ENCODE measurements at places on chromosomes 12 and 14.
A peak's percentile ranks its signal among the peaks of the same experiment; 100 is the strongest.

GRCh38 chr14:54922598-54922997 lies 20.0 kb upstream of the GCH1 start:
- H3K4me1 ChIP-seq: no peaks in the 10 kb centered on the region
- DNase-seq: no peak
- no peak overlapping the region for H3K27ac ChIP-seq
- H3K4me3 ChIP-seq: no peak overlapping the region
- no peaks in the 10 kb centered on the region for H3K36me3 ChIP-seq

DNA sequence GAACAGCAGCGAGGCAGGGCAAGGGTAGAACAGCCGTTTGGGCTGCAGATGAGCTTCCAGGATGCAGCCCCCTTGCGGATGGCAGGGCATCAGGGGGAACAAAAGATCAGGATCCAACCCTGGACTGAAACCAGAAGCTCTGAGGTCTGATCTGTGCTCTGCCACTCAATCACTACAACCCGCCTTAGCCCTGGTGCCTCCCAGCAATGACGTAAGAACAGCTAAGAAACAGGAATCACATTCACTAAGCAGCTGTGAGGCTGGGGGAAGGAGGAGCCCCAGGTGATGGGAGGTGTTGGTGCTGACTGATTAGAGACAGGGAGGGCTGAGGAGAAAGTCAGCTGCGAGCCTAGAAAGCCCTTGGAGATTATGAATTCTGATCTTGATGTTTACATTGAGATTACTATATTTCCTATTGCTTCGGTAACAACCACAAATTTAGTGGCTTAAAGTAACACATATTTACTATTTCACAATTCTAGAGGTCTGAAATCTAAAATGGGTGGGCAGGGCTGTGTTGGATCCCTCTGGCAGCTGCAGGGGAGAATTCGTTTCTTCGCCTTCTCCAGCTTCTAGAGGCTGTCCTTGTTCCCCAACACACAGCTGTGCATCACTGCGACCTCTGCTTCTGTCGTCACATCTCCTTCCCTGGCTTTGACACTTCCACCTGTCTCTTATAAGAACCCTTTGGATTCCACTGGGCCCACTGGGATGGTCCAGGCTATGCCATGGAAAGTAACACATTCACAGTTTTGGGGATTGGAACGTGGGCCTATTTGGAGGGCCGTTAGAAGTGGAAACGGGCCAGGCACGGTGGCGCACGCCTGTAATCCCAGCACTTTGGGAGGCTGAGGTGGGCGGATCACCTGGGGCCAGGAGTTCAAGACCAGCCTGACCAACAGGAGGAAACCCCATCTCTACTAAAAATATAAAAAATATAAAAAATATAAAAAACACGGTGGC lies 6.1 kb upstream of the CD9 start:
- no peak for DNase-seq
- H3K27ac ChIP-seq: no peak overlapping the region
- peaks cover 20% of the 10 kb centered on the region for H3K27me3 ChIP-seq
- H3K4me3 ChIP-seq: no peak overlapping the region

- no peaks in the 10 kb centered on the region for H3K4me1 ChIP-seq
- H3K36me3 ChIP-seq: no peaks in the 10 kb centered on the region
- no peak for DNase-seq
- H3K4me3 ChIP-seq: no peak overlapping the region
- no peak overlapping the region for H3K27ac ChIP-seq
- no peaks in the 10 kb centered on the region for H3K27me3 ChIP-seq
Observed at GRCh38 chr12:91249054-91249453, 66.4 kb upstream of the DCN start.

DNA sequence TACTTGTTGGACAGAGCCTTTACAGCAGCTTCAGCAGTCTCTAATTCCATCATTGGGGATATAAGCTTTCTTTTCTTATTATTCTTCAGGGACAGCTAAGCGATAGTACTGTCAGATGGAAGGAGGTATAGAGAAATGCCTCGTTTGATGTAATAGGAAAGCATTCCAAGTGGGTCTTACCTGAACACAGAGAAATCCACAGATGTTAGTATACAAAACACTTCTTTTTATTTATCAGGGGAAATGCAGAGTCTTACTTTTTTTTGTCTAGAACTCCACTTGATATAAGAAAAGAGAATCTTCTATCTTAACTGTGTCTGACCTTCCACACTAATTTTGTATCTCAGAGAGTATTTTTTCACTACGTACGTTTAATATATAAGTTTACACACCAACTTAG lies 1.9 kb downstream of the SYT1 start:
- H3K36me3 ChIP-seq: no peaks in the 10 kb centered on the region
- H3K4me3 ChIP-seq: no peak overlapping the region
- no peak overlapping the region for H3K27ac ChIP-seq

GRCh38 chr14:45698462-45699134 lies 445.6 kb upstream of the MIS18BP1 start:
- H3K4me3 ChIP-seq: no peak overlapping the region
- H3K27ac ChIP-seq: no peak overlapping the region
- no peaks in the 10 kb centered on the region for H3K27me3 ChIP-seq
- no peaks in the 10 kb centered on the region for H3K36me3 ChIP-seq
- DNase-seq: no peak
- no peaks in the 10 kb centered on the region for H3K4me1 ChIP-seq

DNA sequence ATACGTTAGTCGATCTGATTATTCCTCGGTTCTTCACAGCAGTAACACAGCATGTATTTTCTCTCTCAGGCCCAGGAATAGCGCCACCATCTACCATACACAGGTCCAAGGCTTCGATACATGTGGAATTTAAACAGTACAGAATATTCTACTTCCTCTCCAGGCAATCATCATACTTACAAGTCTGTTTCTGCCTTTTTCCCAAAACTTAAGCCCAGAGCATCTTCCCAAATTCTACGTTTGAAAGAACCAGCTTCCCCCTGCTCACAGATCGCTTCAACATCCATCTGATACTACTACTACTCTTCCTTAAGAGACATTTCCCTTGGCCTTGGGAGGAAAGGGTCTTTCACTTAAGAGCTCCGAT lies 626 bp downstream of the TXNDC16 start:
- H3K27ac ChIP-seq: peak overlapping the region; percentile 44
- no peak for DNase-seq
- H3K4me1 ChIP-seq: no peaks in the 10 kb centered on the region
- H3K27me3 ChIP-seq: peaks cover 10% of the 10 kb centered on the region
- H3K36me3 ChIP-seq: no peaks in the 10 kb centered on the region

GRCh38 chr12:53379389-53380103 lies 430 bp upstream of the SP1 start:
- peaks cover 32% of the 10 kb centered on the region for H3K4me1 ChIP-seq
- no peak overlapping the region for H3K27ac ChIP-seq
- H3K36me3 ChIP-seq: peaks cover 25% of the 10 kb centered on the region

DNA sequence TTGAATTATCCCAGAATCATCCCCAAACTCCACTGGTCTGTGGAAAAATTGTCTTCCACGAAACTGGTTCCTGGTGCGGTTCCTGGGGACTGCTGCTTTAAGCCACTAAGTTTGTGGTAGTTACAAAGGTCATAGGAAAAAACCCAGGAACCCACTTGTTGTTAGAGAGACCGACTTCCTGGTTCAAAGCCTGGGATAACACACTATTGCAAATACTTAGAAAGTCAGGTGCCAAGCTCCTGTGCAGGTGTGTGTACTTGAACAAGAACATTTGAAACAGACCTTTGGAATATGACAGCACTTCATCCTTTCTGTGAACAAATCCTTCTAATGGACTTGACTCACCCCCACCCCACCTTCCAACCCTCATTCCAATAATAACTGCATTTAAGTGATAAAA lies 519.6 kb downstream of the GLT1D1 start:
- H3K4me1 ChIP-seq: no peaks in the 10 kb centered on the region
- DNase-seq: no peak
- H3K27me3 ChIP-seq: peaks cover 4% of the 10 kb centered on the region
- H3K27ac ChIP-seq: no peak overlapping the region

DNA sequence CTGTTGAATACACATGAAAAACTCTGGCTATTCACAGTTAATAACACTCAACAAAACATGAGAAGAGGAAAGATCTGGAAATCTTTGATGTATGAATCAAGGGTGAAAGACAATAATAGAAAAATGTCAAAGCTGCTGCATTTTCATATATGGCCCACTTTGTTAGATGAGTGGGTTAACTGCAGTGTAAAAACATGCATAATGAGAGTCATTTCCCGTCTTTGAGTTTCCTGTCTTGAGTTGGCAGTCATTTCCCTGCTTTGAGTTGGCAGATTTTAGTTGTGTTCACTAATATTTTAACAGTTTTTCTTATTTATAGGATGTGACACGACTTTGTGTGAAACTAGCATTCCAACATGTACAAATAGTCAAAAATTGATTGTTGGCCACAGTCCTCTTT lies 87.9 kb upstream of the PTPRQ start:
- H3K36me3 ChIP-seq: no peaks in the 10 kb centered on the region
- H3K4me3 ChIP-seq: no peak overlapping the region
- peak overlapping the region; percentile 58 for H3K27ac ChIP-seq
- H3K4me1 ChIP-seq: peaks cover 9% of the 10 kb centered on the region

GRCh38 chr12:121184425-121184824 lies 25.5 kb upstream of the P2RX4 start:
- peaks cover 3% of the 10 kb centered on the region for H3K36me3 ChIP-seq
- H3K27me3 ChIP-seq: peaks cover 2% of the 10 kb centered on the region
- H3K27ac ChIP-seq: no peak overlapping the region
- no peak overlapping the region for H3K4me3 ChIP-seq

GRCh38 chr14:32559048-32559447 lies 229.9 kb downstream of the AKAP6 start:
- H3K27ac ChIP-seq: no peak overlapping the region
- no peaks in the 10 kb centered on the region for H3K36me3 ChIP-seq
- no peak for DNase-seq
- H3K27me3 ChIP-seq: no peaks in the 10 kb centered on the region
- H3K4me3 ChIP-seq: no peak overlapping the region

GRCh38 chr12:54220567-54220966 lies 31.8 kb upstream of the SMUG1 start:
- H3K36me3 ChIP-seq: no peaks in the 10 kb centered on the region
- no peak overlapping the region for H3K27ac ChIP-seq
- H3K27me3 ChIP-seq: peaks cover 12% of the 10 kb centered on the region
- peaks cover 24% of the 10 kb centered on the region for H3K4me1 ChIP-seq

- no peaks in the 10 kb centered on the region for H3K27me3 ChIP-seq
- no peak for DNase-seq
- peaks cover 26% of the 10 kb centered on the region for H3K4me1 ChIP-seq
- H3K36me3 ChIP-seq: no peaks in the 10 kb centered on the region
- H3K4me3 ChIP-seq: no peak overlapping the region
Observed at GRCh38 chr14:61620130-61620946, 75.0 kb upstream of the HIF1A start.

- no peaks in the 10 kb centered on the region for H3K4me1 ChIP-seq
- no peaks in the 10 kb centered on the region for H3K36me3 ChIP-seq
- no peak overlapping the region for H3K27ac ChIP-seq
- DNase-seq: no peak
- H3K27me3 ChIP-seq: peaks cover 1% of the 10 kb centered on the region
Observed at GRCh38 chr14:36284971-36285595, 35.4 kb downstream of the MBIP start.

DNA sequence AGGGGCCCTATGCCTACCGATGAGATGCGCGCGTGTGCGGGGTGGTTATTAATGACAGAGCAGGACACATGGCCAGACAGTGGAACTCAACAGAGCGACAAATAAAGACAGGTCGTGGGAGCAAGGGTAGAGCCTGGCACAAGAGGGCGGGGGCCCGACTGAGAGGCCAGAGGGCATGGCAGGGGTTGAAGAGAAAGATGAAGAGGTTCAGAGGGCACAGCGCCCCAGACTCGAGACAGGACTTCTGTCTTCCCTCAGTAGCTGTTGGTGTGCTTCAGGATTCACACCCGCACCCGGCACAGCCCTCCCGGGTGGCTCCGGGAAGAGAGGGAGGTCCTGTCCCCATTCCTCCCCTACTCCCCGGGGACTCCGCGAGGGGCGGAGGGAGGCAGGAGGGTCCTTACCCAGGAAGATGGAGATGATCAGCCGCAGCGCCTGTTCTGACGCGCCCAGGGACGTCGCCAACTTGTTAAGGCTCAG lies 366 bp downstream of the LPCAT3 start:
- H3K27ac ChIP-seq: peak overlapping the region; percentile 15
- DNase-seq: no peak
- H3K36me3 ChIP-seq: peaks cover 5% of the 10 kb centered on the region
- H3K4me1 ChIP-seq: peaks cover 27% of the 10 kb centered on the region
- peak overlapping the region; percentile 94 for H3K4me3 ChIP-seq

GRCh38 chr12:12560587-12561370 lies 1.9 kb downstream of the DUSP16 start:
- H3K4me1 ChIP-seq: peaks cover 10% of the 10 kb centered on the region
- peak overlapping the region; percentile 94 for H3K27ac ChIP-seq
- peaks cover 5% of the 10 kb centered on the region for H3K36me3 ChIP-seq
- no peak for DNase-seq
- peaks cover 13% of the 10 kb centered on the region for H3K27me3 ChIP-seq
- peak overlapping the region; percentile 92 for H3K4me3 ChIP-seq

DNA sequence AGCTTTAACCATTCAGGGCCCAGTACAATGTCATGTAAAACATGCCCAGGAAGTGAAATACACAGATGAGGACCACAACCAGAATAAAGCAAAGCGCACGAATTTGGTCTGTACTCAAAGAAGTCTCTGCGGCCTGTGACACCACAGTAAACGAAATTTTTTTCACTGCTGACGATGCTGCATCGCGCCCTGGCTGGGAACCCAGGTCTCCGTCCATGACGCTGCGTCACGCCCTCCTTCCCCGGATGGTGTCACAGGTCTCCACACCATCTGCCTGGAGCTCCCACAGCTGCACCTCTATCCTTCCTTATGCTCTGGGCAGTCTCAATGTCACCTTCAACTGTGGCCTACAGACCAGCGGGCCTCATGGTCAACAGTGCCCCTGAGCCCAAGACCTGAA lies 17.8 kb downstream of the ANKLE2 start:
- no peaks in the 10 kb centered on the region for H3K4me1 ChIP-seq
- H3K36me3 ChIP-seq: peaks cover 78% of the 10 kb centered on the region
- H3K4me3 ChIP-seq: peak overlapping the region; percentile 62
- peaks cover 9% of the 10 kb centered on the region for H3K27me3 ChIP-seq
- no peak overlapping the region for H3K27ac ChIP-seq

DNA sequence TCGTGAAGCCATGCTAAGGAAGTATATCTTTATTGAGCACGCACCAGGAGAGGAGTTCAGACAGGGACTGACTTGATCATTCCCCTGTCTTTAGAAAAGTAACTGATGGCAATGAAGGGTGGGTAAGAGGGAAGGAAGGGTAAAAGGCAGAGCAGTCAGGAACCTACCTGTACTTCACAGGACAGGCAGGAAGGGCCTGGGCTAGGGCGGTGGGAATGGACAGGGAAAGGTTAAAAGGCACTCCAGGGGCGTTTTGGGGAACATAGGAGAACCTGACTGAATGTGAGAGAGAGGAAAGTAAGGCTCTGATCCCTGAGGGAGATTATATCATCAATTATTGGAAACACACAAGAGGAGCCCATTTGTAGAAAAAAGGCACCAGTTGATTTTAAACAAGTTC lies 3.9 kb downstream of the SLC35E3 start:
- peaks cover 6% of the 10 kb centered on the region for H3K27me3 ChIP-seq
- peaks cover 11% of the 10 kb centered on the region for H3K4me1 ChIP-seq
- H3K4me3 ChIP-seq: peak overlapping the region; percentile 1
- DNase-seq: no peak
- peak overlapping the region; percentile 1 for H3K27ac ChIP-seq
